ENCODE measurements at places on chromosomes 1 and 21.

GRCh38 chr1:42931108-42931539 is 27.5 kb downstream of the SLC2A1 start:
- peak; percentile 56 for DNase-seq

- DNase-seq: no peak
Measured at GRCh38 chr1:119987686-119988085, 81.8 kb downstream of the NOTCH2 start.

GRCh38 chr1:91997607-91998195 is 32.1 kb upstream of the EPHX4 start:
- peak; percentile 73 for DNase-seq

GRCh38 chr1:214473862-214474261 is 77.5 kb downstream of the PTPN14 start:
- no peak for DNase-seq

- DNase-seq: no peak
Measured at GRCh38 chr1:156112276-156113137, 2.0 kb upstream of the LMNA start.
